ENCODE measurements at places on chromosomes 3 and 15.

- no peak for DNase-seq
These were observed 118.0 kb downstream of the ABI3BP start for GRCh38 chr3:100875239-100875638.

DNA sequence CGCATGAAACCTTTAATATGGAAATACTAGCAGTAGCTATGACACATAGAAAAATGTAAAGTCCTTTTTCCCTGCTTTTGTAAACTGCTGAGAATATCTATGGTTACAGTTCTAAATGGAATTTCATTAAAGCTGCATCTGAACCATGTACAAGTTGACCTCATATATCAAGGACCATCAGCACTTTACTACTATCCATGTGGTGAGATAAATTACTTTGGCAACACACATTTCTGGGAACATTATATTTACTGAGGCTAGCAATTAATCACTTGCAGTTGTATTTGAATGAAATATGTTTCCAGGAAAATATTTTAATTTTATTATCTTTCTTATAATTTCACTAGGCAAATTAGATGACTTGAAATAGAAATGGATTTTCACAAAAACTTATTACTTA, 545.5 kb downstream of the NAALADL2 start:
- no peak for DNase-seq

GRCh38 chr15:94086341-94086740, 145.0 kb upstream of the MCTP2 start:
- DNase-seq, result no peak

GRCh38 chr3:122628567-122628966, 51.1 kb downstream of the PARP15 start:
- no peak for DNase-seq

DNA sequence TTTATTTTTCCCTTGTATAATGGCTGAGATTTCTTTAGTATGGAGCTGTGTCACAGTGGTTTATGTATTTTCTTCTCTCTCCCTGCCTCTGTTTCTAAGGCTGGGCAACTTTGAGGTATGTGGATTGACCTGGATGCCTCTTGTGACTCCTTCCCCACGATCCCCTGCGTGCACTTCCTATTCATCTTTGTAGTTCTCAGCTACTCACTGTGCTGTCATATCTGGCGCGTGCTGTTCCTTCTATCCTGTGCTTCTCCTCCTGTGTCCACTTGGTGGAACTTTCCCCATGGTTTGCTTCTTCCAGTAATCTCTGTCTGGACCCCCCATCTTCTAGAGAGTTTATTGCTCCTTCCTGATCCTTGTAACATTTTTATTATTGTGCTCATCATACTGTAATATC, 97.3 kb downstream of the AKAP13 start:
- no peak for DNase-seq

GRCh38 chr3:169699536-169700050, 36.1 kb upstream of the MECOM start:
- DNase-seq, result no peak

GRCh38 chr3:78907367-78907766, 860.4 kb downstream of the ROBO1 start:
- DNase-seq, result no peak

GRCh38 chr3:69712269-69712668, 27.0 kb upstream of the MITF start:
- no peak for DNase-seq

DNA sequence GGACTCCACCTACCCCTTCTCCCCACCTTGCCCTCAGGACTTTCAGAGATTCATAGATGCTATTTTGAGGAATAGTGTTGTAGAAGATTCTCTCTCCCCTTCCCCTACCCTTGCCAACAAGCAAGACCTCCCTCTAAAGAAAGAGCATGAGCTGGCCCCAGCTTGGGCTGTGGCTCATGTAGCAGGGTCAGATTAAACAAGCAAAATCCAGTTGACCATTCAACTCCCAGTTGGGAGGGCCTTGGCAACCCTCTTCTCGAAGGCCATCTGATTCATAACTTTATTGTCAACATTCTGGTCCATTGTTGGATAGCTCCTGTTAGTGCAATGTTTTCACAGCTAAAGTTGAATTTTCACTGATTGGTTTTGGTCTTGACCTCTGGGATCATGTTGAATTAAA, 41.1 kb downstream of the TNFAIP8L3 start:
- no peak for DNase-seq

DNA sequence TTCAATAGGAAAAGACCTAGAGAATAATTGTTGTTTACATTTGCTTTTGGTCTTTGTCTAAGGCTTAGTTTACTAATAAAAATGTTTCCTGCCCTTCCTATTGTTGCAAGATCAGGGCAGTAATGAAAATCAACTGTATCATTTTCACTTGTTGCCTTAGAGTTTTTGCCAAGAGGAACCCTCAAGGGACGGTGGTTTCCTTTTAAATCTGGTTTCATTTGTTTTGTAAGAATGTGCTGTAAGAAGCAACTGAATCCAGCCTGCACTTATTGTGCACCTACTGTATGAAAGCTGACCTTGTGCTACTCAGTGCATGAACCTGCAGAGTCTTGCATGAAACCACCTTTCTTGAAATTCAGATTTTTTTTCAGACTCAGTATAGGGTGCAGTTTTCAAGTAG, 5.3 kb downstream of the IGF1R start:
- no peak for DNase-seq

DNA sequence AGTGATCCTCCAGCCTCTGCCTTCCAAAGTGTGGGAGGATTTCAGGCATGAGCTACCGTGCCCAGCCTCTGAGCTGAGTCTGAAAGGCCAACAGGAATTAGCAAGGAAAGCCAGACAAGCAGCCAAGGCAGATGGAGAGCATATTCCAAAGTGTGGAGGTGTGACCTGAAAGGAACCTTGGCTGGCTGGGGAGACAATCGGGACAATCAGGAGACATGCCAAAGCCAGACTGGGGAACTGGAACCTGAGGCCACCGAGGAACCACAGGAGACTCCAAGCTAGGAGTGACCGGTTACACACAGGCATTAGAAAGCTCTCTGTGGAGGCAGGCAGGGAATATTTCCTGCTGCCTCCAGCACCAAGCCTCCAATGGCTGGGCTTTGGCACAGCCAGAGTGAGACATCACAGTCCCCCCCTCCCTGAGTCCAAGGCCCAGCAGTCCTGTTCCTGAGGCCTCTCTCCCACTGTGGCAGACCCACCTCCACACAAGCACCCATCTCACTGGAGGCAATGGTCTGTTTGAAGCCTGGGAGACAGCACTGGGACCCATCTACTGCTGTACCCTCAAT, 4.5 kb upstream of the C15orf39 start:
- DNase-seq, result no peak

DNA sequence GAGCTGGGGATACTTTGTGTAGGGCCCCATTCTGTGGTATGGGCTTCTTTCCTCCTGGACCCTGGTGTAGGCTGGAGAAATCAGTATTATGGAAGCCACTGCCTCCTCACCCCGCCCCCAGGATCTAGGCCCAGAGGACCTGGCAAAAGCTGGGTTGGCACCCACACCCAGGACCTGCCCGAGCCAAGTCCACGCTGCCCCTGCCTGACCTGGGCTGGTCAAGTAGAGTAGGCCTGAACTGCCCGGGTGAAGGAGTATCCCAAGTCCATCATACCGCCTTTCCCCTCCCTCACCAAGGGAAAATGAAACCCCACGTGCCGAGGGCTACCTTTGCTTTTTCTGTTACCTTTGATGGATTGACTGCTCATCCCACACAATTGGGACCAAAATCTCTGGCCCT, 37.7 kb upstream of the TRAK1 start:
- no peak for DNase-seq

DNA sequence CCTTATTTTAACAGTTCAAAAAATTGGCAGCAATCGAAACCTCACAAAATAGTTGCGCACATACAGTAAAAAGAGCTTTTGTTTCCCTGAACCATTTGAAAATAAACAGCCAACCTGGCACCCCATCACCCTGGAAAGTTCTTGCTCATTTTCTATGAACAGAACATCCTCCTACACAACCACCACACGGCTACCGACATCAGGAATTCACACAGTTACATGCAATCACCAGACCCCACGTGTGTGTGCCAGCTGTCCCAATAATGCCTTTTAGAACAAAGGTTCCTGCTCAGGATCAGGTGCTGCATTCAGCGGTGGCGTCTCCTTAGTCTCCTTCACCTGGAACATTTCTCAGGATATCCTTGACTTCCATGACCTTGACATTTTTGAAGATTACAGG, 186.5 kb downstream of the KLF13 start:
- DNase-seq, result no peak

GRCh38 chr3:171469376-171469775, 9.2 kb upstream of the TNIK start:
- no peak for DNase-seq

- no peak for DNase-seq
These were observed 58.1 kb downstream of the OSBPL10 start for GRCh38 chr3:31922962-31923361.

GRCh38 chr3:43863966-43864933, 173.5 kb downstream of the ABHD5 start:
- no peak for DNase-seq

DNA sequence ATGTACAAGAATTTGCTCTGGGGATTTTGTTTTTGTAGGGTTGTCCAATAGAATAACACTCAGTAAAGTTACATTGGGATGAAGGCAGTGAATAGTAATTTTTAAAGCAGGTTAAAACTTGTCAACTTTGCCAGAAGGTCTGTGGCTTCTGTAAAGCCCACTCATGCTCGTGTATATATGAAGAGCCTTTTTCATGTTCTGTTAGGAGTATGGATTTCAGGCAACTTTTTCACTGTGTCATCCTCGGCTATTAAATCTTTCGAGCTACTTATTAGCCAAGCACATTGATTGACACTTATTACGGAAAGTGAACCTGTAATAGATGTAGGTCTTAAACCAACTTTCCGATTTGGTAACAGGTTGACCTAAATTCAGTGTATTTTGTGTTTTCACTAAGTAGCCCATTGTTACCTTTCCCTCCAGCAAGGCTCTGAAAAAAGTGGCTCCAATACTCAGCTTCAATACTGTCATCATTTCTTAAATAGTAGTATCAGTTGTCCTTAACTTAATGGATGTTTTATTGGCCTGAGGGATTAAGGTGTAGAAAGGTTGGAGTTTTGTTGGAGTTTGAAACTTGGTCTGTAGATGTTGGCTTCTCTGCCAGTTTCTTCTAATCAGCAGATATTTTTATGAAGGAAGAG, 1.7 kb downstream of the PAK2 start:
- DNase-seq, result no peak

- DNase-seq, result no peak
These were observed 48.7 kb upstream of the MDFIC2 start for GRCh38 chr3:70360979-70361760.

DNA sequence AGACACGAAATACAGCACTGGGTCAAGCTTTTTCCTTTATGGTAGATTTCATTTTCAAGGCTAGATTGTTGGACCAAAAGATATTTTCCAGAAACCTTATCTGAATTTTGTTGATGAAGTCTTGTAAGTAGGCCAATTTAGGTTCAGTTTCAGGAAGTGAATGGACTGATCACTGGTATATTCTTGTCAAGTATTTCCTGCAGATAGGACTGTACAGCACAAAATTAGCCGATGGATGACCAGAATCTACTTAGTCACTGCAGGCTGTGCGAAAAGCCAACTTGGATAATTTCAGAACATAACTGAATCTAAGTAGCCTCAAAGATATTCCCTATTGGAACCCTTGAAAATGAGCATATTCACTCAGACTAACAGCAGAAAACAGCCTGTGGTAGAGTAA, 206.5 kb downstream of the NR1D2 start:
- DNase-seq, result no peak

DNA sequence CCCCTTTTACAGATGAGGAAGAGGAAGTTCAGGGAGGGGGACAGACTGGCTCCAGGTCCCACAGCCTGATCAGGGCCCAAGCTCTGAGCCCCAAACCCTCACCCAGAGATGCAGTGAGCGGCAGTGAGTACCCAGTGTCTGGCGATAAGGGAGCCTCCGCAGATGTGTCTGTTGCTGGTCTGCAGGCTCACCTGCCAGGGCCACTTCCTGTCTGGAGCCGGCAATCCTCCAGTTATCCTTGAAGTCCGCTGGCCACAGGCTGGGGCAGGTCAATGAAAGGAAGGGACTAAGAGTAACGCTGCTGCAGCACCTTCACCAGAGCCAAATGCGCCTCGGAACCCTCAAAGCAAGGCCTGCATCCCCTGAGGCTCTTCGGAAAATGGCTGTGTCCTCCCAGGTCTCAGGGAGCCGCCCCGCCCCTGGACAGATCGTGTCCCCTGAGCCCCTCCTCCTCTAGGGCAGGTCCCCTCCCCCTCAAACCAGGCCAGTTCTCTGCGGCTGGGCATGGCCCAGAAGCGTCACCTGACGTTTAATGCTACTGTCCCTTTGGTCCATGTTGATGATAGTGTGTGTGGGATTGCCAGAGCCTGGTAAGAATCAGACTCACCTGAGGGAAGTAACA, 51.5 kb downstream of the MYL3 start:
- DNase-seq, result no peak

DNA sequence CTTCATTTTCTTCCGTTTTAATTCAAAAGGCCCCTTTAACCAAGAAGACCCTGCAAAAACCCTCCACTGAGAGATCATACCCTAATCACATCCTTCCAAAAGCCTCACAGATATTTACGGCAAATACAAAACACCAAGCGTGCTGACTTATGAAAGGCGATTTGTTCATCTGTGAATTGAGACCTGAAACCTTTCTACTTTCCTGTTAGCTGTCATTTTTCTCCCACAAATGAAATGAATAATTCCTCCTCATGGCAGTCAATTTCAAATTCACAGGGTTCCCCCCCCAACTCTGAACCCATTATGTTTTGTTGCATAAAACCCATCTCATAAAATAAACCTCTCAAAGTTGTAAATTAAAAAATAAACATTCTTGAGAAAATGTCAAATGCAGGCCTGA, 149.6 kb downstream of the PDZRN3 start:
- DNase-seq, result no peak

GRCh38 chr15:33624439-33624838, 313.7 kb downstream of the RYR3 start:
- no peak for DNase-seq

GRCh38 chr3:3772920-3773319, 26.3 kb upstream of the LRRN1 start:
- DNase-seq, result no peak

DNA sequence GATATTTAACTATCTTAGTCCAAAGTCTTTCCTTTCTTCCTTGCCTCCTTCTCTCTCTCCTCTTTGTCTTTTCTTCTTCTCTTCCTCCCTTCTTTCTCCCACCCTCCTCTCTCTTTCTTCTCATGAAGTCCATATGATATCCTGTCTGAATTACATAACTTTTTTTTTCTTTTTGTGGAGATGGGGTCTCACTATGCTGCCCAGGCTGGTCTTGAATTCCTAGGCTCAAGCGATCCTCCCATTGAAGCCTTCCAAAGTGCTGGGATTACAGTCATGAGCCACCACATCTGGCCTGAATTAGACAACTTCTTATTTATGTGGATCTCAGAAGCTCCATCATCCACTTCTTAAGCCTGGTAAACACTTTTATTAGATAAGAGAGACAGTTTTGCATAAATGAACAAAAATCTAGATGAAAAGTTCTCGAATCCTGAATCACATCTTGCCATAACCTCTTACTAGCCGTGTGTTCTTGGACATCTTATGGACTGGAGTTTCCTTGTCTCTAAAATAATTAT, 206.5 kb downstream of the LPP start:
- no peak for DNase-seq

DNA sequence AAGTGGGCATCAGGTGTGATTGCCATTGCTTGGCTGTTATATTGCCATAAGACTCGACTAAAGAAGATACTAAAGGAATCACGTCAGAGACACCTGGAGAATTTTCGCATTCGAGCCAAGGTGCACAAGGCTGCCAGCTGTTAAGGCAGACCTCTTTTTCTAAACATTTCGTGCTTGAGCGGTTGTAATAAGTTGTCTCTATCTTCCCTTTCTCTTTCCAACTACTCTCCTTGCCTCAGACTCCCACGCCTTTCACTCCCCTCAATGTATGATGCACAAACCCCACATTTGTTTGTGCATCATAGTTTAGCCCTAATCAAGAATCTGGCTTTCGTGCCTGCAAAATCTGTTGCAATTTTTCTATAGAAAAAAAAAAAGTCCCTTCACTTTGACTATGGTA, 118.0 kb downstream of the IQCH start:
- DNase-seq, result no peak
